NCI-H345 (cell line): ENCODE measurements at places on chromosomes 4 and X.

GRCh38 chr4:10108391-10108790, 8.2 kb downstream of the WDR1 start:
- no peak for DNase-seq

DNA sequence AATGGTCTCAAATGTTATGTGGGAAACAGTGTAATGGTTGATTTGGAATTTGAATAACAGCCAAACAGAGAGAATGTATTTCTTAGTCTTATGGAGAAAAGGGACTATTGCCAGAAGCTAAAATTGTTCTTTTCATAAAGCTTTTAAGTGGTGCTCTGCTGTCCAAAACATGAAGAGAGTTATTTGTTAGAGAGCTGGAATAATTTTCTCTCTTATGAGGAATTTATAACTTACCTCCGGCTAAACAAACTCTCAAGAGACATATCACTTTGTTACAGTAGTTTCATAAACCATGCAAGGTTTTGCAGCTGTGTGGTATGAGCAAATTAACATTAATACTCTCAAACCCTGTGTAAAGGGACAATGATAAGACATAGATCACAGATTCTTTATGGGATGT, 28.6 kb downstream of the SULT1B1 start:
- no peak for DNase-seq

- DNase-seq = no peak
Observed at GRCh38 chrX:46130247-46130646, 415.0 kb downstream of the ZNF674 start.

DNA sequence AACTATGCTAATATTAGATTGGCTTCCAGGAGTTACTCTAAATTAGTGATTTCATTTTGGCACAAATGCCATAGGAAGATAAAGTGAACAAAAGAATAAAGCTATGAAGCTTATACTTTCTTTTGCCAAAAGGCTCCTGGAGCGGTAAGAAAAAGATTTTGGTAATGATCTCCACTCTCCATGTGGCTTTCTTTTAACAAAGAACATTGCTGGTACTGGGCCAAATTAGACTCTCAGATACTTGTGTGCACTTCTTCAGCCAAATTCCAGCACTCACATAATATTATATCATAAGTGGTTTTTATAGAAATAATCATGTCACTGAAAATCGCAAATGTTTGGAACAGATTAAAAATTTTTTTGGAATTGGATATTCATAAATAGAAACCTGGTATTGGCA, 142.4 kb upstream of the FGF13 start:
- no peak for DNase-seq

DNA sequence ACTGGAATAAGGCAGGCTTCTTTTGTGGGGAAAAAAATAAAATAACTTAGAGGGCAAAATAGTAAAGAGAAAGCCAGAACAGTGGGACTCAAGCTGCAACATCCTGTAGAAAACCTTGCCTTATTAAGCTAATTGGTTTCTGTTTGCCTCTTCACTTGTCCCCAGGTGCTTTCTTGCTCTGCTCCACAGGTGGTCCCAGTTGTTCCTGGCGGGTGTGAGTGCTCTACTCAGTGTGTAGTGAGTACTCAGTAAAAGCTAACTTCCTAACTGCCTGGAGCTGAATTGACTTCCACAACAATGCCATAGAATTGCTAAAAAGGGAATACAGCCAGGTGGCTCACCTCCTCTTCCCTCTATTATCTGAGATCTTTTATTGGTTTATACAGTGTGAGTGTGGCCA, 930.2 kb downstream of the C4orf33 start:
- DNase-seq = peak; percentile 94

GRCh38 chrX:32524385-32524784, 687.0 kb downstream of the DMD start:
- no peak for DNase-seq

- DNase-seq = no peak
Observed at GRCh38 chr4:185358959-185359358, 36.8 kb downstream of the LRP2BP start.
